CD4-positive, alpha-beta T cell treated with Interleukin-1 beta for 1 hour (primary cell): ENCODE measurements at places on chromosomes 7 and 10.

DNA sequence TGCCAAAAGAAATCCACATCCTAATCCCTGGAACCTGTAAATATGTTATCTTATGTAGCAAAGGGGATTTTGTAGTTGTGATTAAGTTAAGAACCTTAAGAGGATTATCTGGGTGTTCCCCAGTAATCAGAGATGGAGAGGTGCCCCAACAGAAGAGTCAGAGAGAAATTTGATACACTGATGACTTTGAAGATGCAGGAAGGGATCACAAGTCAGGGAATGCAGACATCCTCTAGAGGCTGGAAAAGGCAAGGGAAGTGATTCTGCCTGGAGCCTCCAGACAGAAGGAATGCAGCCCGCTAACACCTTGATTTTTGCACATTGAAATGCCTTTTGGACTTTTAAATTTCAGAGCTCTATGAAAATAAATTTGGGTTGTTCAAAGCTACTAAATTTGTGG, 531.7 kb downstream of the DNAJB9 start:
- no peak for DNase-seq

DNA sequence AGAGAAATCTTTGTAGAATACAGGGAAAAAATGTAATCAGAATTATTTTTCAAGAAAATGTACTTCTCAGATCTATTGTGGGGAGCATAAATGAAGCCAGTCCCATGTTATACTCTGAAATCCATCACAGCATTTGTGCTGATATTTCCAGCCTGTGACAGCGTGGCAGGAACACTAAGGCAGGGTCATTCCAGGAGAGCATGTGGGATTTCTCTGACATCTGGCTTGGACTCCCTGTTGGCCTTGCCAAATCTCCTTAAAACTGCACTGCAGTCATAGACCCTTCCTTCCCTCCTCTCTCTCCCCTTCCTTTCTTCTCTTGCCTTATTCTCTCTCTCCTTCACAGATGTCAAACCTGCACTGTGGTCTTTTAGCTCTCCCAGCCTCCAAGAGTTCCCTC, 6.5 kb upstream of the TSPAN13 start:
- no peak for DNase-seq

DNA sequence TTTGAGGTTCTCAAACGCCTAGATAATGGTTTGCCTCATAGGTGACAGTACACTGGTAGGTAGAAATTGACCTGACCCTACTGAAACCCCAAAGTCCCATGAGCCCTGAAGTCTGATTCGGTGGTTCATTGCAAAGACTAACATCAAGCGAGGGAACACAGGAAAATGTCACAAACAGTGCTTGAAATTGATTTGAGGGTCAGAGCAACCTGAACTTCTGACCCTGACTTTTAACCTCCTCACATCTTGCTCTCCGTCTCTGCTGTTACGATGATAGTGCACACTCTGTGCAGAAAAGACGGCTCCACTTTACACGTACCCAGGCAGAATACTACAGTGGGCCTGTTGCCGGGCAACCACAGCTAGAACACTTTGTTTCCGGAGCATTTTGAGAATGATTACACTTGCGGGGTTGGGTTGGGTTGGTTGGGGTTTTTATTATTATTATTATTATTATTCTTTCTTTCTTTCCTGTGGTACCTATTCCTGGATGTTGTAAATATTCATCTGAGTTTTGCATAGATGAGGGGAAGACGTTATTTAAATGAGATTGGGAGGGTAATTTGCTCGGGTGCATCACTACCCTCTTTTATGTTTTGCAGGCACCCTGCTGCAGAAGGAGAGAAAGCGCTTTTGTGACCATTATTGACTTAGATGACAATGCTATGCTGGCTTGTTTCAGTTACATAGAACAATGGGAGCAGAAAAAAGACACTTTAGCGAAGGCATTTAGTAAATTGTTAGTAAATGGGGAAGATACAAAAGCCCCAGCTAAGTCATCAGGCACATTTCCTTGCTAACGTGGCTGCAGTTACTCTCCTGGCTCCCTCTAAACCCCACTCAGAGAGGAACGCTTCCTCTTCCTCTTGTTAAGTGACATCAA, 438.1 kb upstream of the NRP1 start:
- DNase-seq, result peak; percentile 7

GRCh38 chr10:110522365-110522988, 24.8 kb downstream of the DUSP5 start:
- no peak for DNase-seq

GRCh38 chr10:30313579-30314350, 35.3 kb downstream of the MTPAP start:
- DNase-seq, result no peak

DNA sequence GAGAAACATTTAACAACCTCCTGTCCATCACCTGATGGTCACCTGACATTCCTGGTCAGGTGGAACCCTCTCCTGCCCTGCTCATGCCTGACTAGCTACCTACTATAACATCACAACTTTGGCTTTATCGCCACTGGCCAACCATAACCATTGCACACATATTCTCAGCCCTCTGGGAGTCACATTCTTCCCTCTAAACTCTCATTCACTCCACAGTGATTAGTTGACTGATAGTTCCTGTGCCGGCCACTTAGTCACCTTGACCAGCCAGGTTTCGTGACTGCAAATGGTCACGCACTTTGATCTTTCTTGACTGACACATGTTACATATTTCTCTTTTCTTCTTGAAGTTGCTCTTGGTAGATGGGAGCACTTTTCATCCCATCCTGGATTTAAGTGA, 50.1 kb downstream of the GNAI1 start:
- no peak for DNase-seq

GRCh38 chr7:123601530-123601929, at the start of gene ASB15:
Gene ASB15, plus strand, starts transcription at chr7:123601821. Its CDS starts 12,682 bp downstream, at chr7:123614503.
- no peak for DNase-seq

DNA sequence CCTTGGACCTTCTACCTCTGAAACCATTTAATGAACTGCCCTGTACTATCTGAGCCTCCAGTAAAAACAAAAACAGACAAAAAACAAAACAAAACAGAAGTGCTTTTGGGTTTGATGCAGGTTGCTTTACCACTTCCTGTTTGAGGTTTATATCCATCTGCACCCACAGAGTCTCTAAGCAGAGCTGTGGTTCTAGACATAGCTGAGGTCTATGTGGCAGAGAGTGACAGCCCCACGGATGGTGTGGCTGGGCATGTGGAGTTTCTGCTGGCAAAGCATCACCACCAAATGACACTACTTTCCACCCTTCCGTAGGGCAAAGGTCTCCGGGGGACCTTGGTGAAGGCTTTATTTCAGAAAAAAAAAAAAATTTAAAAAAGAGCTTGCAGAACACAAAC, 754.2 kb downstream of the GRID1 start:
- DNase-seq, result peak; percentile 41

GRCh38 chr7:116957874-116958273, 4.6 kb downstream of the ST7 start:
- no peak for DNase-seq

GRCh38 chr7:129676017-129676897, 64.7 kb downstream of the NRF1 start:
- DNase-seq, result no peak
